Dorsolateral prefrontal cortex (tissue), 122 donors: ENCODE measurements at places on chromosomes 4 and X. TPM values are rescaled to one million over a fixed set of nuclear protein-coding genes. Genes with fewer than 3 reads are reported as not detected.

ESX1 gene
- not detected for total RNA-seq

DNA sequence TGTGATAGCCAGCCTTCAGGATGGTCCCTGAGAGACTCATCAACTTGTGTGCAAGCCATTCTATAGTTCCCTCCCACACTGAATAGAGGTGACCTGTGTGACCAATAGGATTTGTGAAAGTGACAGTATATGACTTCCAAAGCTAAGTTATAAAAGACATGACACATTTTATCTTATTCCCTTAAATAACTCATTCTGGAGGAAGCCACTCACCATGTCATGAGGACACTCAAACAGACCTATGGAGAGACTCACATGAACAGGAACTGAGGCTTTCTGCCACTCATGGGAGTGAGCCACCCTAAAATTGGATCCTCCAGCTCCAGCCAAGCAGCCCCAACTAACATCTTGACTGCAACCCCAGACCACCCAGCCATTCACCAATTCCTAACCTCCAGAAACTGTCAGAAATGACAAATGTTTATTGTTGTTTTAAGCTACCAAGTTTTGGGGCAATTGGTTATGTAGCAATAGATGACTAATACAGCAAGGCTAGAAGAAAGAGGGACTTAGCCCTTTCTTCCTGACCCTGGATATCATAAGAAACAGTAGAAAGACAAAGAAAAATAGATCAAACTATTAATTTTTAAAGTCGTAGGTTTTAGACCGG, 9.0 kb upstream of the CHIC2 start:
- DNase-seq = no peak

DNA sequence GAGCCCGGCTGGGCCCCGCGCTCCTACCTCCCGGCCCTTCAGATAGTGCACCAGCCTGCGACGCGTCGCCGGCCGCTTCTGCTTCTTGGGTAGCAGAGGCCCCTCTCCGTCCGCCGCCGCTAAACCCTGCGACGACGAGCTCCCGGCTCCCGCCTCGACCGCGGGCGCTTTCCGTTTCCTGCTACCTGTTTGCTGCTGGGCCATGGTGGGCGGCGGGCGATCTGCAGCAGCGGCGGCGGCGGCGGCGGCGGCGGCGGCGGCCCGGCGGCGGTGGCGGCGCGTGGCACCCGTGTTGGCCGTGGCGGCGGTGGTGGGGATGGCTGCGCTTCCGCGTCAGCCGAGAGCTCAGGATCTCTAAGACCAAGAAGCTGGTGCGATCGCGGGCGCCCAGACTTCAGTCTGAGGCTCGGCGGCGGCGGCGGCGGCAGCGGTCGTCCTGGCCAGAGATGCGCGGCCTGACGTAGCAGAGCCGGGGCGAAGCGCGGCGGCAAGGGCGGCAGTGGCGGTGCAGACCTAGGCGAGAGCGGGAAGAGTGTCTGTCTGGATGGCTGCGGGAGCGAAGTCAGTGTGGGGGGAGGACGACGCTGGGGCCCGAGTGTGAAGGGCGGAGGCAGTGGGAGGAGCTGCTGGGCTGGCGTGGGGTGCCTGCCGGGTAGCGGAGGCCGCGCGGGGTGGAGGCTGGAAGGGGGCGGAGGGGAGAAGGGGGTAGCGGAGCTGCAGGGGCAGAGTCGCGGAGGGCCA, at the start of gene DCAF12L2:
Gene DCAF12L2, minus strand, starts transcription at position 569 of the 741 bp plus-strand sequence. Its CDS starts 365 bp downstream, at position 204.
- DNase-seq = no peak

DNA sequence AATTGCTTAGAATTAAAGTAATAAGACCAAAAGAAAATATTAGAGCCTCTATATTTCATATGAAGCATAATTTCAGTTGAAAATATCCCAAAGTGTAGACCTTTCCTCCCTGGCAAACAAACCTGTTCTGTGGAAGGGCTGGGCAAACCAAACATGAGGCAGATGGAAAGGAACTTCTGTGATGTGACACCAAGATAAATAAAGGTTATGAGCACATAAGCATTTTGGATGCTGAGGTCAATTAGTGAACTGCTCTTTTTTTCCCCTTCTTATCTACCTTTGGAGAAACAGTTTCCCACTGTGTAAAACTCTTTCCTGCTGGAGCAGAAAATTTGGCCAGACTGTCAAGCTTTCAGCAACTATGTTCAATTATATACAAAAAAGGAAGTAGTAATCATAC, 109.6 kb upstream of the STIM2 start:
- DNase-seq = no peak

DNA sequence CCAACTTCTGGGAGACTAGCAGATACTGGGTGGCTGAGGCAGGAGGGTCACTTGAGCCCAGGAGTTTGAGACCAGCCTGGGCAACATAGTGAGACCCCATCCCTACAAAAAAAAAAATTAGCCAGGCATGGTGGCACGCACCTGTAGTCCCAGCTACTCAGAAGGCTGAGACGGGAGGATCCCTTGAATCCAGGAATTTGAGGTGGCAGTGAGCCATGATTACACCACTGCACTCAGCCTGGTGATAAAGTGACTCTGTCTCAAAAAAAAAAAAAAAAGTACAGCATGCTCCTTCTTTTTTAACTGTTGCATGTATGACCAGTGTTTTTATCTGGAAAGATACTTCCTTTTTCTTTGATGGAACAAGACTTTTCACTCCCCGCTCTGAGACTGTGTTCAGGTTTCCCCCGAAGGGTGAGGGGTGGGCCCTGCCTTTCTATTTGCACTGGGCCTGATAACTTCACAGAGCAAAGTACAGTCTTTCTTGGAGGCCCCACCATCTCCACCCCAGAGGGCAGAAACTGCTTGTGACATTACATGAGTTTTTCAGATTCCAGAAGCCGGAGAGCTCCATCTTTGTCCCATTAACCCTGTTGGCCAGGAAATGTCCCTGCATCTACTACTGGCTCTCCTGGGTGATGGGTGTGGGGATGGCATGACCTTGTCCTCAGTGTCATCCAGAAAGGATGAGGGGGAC, 35.2 kb downstream of the NYX start:
- no peak for DNase-seq

- no peak for DNase-seq
Measured at GRCh38 chr4:60724623-60725022, 475.5 kb upstream of the ADGRL3 start.

DNA sequence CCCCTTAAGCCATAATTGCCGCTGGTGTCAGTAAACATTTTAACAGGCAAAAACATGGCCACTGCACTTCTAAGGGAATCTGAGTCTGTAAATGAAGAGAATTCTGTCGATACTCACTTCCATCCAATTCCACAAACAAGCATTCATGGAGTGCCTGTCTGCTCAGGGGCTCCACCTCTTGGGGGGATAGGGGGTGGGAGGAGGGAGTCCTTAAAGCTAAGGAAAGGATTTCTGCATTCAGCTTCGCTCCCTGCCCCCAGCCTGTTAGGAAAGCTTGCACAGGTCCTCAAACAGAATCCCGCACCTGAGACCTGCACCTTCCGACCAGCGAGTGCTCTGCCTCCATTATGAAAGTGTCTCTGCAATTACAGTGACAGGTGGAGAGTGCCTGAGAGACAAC, 130.2 kb upstream of the KIT start:
- no peak for DNase-seq

DNA sequence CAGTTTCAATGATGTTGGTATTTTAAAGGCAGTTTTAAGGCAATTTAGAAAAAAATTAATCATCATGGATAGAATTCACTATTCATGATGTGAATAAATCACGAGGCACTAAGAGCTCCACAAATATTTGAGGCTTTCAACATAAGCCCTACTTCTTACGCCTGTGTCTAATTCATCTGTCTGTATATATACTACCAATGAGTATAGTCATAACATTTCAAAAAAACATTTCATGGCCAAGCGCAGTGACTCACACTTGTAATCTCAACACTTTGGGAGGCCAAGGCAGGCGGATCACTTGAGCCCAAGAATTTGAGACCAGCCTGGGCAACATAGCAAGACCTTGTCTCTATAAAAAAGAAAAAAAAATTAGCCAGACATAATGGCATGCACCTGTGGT, 56.5 kb downstream of the FBXL5 start:
- no peak for DNase-seq

- no peak for DNase-seq
Measured at GRCh38 chr4:122119739-122120138, 32.4 kb upstream of the BLTP1 start.

GRCh38 chrX:139332441-139332840, 198.1 kb upstream of the F9 start:
- no peak for DNase-seq
